Fibroblast of lung (primary cell): ENCODE measurements at places on chromosomes 2 and 18. TPM values are rescaled to one million over a fixed set of nuclear protein-coding genes. Genes with fewer than 3 reads are reported as not detected.
A peak's percentile ranks its signal among the peaks of the same experiment; 100 is the strongest.

GRCh38 chr2:237196866-237197618 is 111.4 kb downstream of the COPS8 start:
- no peaks in the 10 kb centered on the region for H3K36me3 ChIP-seq
- no peak overlapping the region for H3K4me3 ChIP-seq
- peaks cover 36% of the 10 kb centered on the region for H3K4me1 ChIP-seq

DNA sequence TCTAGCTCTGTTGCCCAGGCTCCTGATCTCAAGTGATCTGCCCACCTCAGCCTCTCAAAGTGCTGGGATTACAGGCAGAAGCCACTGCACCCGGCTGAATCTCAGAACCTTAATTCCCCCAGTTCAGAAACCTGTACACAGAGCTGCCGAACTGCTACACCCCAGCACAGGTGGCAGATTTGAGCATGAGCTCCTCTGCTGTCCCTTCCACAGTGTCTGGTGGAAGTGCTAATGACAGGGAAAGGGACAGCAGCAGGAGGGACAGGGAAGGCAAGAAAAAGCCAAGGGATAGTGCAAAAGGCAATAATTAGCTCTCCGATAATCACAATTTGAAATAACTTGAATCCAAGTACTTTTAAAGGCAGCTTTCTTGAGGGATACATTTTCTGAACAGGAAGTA is 211.4 kb upstream of the ZNF521 start:
- no peak overlapping the region for H3K27ac ChIP-seq
- H3K4me1 ChIP-seq, result no peaks in the 10 kb centered on the region
- peaks cover 2% of the 10 kb centered on the region for H3K27me3 ChIP-seq
- DNase-seq, result no peak

- H3K4me3 ChIP-seq, result peak overlapping the region; percentile 78
- H3K27me3 ChIP-seq, result no peaks in the 10 kb centered on the region
- H3K4me1 ChIP-seq, result peaks cover 7% of the 10 kb centered on the region
- H3K36me3 ChIP-seq, result no peaks in the 10 kb centered on the region
Observed at GRCh38 chr2:201403880-201404279, 46.7 kb upstream of the FLACC1 start.

DNA sequence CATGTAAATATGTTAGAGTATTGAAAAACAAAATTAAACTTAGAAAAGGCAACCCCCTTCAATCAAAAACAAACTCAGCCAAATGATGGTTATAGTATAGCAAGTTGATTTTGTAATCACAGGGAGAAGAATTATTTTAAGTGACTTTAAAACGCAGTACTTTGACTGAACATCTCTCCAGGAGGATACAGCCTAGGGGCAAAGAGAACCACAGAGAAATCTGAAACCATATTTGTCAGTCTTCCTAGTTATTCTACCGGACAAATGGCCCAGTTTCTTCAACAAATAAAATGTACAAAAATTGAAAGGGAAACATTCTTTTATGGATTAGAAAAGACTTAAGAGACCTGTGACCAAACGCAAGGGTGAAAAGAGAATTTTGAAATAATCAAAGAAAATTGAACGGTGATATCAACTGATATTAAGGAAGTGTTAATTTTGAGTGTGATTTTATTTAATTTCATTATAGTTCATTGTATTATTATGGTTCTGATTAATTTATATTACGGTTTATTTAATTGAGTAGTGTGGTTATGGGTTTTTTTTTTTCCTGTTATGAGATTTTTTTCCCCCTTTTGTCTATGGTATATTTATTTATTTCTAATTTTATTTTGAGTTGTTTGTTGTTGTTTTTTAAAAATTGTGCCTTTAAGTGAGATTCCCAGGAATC is 75.3 kb downstream of the HNRNPLL start:
- H3K4me1 ChIP-seq, result no peaks in the 10 kb centered on the region
- H3K4me3 ChIP-seq, result peak overlapping the region; percentile 62
- no peaks in the 10 kb centered on the region for H3K36me3 ChIP-seq
- peak overlapping the region; percentile 44 for H3K27ac ChIP-seq

DNA sequence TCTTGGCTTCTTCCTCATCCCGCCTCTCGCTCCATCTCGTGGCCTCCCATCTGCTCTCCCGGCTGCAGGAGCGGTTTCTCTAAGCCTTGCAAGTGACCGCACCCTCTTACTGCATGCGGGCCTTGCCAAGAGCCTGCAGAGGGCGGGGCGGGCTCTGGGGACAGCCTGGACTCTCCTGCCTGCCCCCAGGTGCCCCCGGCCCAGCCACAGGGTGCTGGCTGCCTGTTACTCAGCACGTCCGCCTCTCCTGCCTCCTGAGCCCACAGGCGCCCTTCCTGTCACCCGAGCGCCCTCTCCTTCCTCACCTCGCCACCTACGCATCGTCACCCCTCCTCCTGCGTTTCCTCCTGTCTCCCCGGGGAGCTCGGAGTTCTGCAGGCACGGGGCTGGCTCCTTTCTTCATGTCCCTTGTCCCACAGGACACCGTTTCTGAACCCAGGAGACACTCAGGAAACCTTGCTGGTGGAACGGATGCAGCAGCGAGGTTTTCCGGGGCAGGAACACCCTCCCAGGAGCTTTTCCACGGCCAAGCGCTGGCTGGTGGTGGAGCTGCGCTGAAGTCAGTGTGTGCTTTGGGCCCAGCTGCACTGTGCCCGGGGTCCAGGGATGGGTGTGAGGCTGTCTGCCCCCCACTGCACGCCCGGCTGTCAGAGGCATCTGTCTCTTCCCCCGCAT is 28.5 kb downstream of the HPCAL1 start:
- H3K27ac ChIP-seq, result no peak overlapping the region
- no peaks in the 10 kb centered on the region for H3K27me3 ChIP-seq
- no peak overlapping the region for H3K4me3 ChIP-seq
- peaks cover 3% of the 10 kb centered on the region for H3K4me1 ChIP-seq

- no peaks in the 10 kb centered on the region for H3K27me3 ChIP-seq
- H3K4me1 ChIP-seq, result peaks cover 18% of the 10 kb centered on the region
- H3K27ac ChIP-seq, result peak overlapping the region; percentile 84
- H3K36me3 ChIP-seq, result peaks cover 4% of the 10 kb centered on the region
Observed at GRCh38 chr2:160271171-160272086, 71.4 kb upstream of the ITGB6 start.

DNA sequence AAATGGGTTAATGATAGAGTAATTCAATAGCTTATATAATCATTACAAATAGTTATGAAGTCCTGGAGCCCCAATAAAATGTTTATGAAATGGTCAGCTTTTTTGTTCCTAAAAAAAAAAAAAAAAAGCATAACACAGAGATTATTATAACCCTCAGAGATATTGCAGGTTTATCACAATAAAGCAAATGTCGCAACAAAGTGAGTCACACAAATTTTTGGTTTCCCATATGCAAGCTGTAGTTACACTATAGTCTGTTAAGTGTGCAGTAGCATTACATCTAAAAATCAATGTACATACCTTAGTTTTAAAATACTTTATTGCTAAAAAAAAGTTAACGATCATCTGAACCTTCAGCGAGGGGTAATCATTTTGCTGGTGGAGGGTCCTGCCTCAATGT is 20.0 kb downstream of the WDFY1 start:
- no peak overlapping the region for H3K4me3 ChIP-seq
- no peaks in the 10 kb centered on the region for H3K27me3 ChIP-seq
- no peak overlapping the region for H3K27ac ChIP-seq
- H3K36me3 ChIP-seq, result no peaks in the 10 kb centered on the region
- DNase-seq, result peak; percentile 72
- H3K4me1 ChIP-seq, result no peaks in the 10 kb centered on the region

ARPC2 gene
- polyA plus RNA-seq, result 778 and 893 TPM in 2 replicates

GRCh38 chr18:65146482-65147021 is 604.3 kb upstream of the CDH7 start:
- no peaks in the 10 kb centered on the region for H3K36me3 ChIP-seq
- H3K27me3 ChIP-seq, result no peaks in the 10 kb centered on the region
- DNase-seq, result no peak

DNA sequence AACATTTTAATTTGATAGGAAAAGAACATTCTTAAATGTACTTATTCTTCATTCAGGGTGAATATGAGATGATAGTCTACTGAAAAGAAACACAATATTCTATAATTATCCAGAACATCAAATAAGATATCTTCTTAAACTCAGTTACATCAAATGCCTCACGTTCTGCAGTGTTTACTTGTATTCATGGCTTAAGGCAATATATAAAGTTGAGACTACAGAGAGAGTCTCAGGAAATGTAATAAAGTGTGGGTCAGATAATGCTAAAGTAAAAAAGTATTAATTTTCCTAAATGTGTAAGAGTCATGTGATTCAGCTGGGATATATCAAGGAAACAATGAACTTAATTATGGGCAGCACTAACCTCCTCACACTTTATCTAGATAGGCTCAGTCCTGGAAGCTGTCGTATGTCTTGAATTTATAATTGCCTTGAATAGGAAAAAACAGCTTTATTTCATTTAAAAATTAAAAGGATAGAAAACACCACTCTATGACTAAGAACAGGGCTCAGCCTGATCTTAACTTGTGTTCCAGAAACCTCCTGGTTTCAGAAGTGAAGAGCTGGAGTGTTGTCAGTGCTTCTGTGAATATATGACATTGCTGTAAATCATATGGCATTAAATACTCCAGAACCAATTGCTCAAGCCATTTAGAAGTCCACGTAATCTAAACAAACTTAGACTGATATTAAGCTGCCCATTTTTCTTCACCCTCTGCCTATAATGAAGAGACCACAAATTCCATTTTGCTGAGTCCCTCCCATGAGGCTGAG is 240.2 kb downstream of the FSIP2 start:
- DNase-seq, result peak; percentile 65
- no peak overlapping the region for H3K4me3 ChIP-seq
- H3K27ac ChIP-seq, result no peak overlapping the region
- H3K27me3 ChIP-seq, result no peaks in the 10 kb centered on the region

DNA sequence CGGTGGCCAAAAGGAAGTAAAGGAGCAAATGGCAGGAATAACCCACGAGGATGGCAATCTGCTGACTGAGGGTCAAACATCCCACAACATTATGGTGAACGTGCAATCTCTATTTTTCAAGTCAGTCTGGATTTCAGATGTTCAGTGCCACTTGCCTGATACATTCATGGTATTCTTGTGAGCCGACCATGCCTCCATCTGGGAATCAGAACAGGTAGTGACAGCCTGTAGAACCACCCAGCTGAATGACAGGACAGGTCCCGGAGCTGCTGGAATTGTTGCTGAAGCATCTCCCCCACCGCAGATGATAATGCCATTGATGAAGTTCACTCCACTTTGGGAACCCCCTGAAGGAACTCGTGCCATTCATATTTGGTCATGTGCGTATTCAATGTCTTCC is 123.2 kb downstream of the CAPN13 start:
- H3K27ac ChIP-seq, result no peak overlapping the region
- no peak overlapping the region for H3K4me3 ChIP-seq
- no peak for DNase-seq
- no peaks in the 10 kb centered on the region for H3K27me3 ChIP-seq
- no peaks in the 10 kb centered on the region for H3K4me1 ChIP-seq
- no peaks in the 10 kb centered on the region for H3K36me3 ChIP-seq

DNA sequence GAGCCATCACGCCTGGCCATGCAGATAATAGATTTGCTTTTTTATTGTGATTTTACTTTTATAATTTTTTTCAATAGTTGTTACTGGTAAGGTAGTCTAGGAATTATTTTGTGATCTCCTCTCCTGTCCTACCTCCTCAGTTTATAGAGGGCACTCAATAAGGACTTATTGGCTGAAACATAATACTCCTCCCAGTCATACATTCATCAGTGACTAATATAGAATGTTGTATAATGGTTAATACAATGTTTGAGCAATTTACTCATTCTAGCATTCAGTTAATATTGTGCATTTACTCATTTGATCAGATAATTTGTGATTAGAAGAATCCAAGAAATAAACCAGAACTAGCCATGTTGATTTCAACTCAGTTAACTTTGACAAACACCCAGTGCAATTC is 25.8 kb upstream of the PPP3R1 start:
- no peak overlapping the region for H3K27ac ChIP-seq
- H3K4me3 ChIP-seq, result no peak overlapping the region
- DNase-seq, result no peak
- no peaks in the 10 kb centered on the region for H3K36me3 ChIP-seq
- no peaks in the 10 kb centered on the region for H3K4me1 ChIP-seq
- no peaks in the 10 kb centered on the region for H3K27me3 ChIP-seq

- H3K27me3 ChIP-seq, result no peaks in the 10 kb centered on the region
- no peak for DNase-seq
- no peak overlapping the region for H3K27ac ChIP-seq
- no peaks in the 10 kb centered on the region for H3K36me3 ChIP-seq
- H3K4me3 ChIP-seq, result no peak overlapping the region
Observed at GRCh38 chr18:5678278-5678677, 134.5 kb upstream of the EPB41L3 start.

GRCh38 chr18:3931542-3932112 is 481.7 kb downstream of the TGIF1 start:
- H3K4me3 ChIP-seq, result no peak overlapping the region
- H3K36me3 ChIP-seq, result no peaks in the 10 kb centered on the region
- no peaks in the 10 kb centered on the region for H3K27me3 ChIP-seq
- DNase-seq, result peak; percentile 41
- no peak overlapping the region for H3K27ac ChIP-seq
- H3K4me1 ChIP-seq, result no peaks in the 10 kb centered on the region

DNA sequence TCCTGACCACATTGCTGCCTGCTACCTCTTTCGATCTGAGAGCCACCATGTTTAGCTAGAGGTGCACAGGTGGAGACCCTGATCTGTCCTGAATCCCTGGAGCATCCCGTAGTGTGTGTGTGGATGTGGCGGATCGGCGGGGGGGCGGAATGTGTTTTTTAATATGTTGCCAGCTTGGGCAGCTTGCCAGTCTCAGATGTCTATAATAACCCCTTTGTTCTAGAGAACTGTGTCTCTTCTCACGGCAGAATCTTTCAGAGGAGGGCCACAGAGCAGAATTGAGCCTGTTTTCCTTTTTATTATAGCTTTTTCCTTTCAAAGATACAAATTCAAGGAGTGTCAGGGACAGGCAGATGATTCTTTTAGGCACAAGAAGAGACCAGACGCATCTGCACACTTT is 934.1 kb upstream of the KLHL29 start:
- no peaks in the 10 kb centered on the region for H3K27me3 ChIP-seq
- H3K4me1 ChIP-seq, result no peaks in the 10 kb centered on the region
- H3K36me3 ChIP-seq, result no peaks in the 10 kb centered on the region
- no peak overlapping the region for H3K27ac ChIP-seq

SAG gene
- polyA plus RNA-seq, result not detected in 2 replicates

DNA sequence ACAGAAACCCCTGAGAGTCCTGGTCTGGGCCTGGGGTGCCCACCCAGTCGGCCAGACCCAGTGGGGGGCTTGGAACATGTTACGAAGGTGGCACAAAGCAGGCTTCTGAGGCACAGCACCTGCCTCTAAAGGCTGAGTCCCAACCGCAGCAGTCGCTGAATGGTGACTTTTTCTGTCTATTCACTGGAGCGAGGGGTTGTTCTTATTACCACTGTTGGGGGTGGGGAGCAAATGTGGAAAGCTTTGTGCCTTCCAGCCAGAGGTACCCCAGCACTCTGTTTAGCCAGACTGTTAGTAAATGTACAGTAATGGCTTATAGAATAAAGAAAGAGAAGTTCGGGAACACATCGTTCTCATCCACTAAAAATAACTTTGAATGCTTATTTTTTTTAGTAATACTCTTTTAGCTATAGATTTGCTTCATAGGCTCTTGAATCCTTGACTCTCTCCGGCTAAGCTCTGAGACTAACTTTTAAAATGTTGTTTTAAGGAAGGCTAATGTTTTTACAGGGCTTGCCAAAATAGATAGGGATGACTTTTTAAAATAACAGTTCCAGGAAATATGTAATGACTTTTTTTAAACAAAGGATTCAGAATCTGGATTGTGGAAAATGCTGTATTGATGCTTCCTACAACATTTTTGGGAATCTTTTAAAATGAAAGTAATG is 23.4 kb upstream of the PTPN2 start:
- H3K27me3 ChIP-seq, result no peaks in the 10 kb centered on the region
- DNase-seq, result peak; percentile 55
- H3K36me3 ChIP-seq, result no peaks in the 10 kb centered on the region

- H3K4me1 ChIP-seq, result no peaks in the 10 kb centered on the region
- no peaks in the 10 kb centered on the region for H3K27me3 ChIP-seq
- no peak overlapping the region for H3K27ac ChIP-seq
Observed at GRCh38 chr2:172216477-172216876, 113.8 kb upstream of the DLX2 start.
